Bronchus fibroblast of lung (primary cell): ENCODE measurements at places on chromosomes 2 and 18. TPM values are rescaled to one million over a fixed set of nuclear protein-coding genes. Genes with fewer than 3 reads are reported as not detected.

Gene EML4
- total RNA-seq, result 29.1 and 30.4 TPM in 2 replicates

Gene CPLX4
- total RNA-seq, result not detected in 2 replicates

Gene KLHL14
- not detected in 2 replicates for total RNA-seq

Gene CELF4
- total RNA-seq, result not detected in 2 replicates

Gene ZNF397
- total RNA-seq, result 7.0 and 8.9 TPM in 2 replicates

Gene KIF1A
- total RNA-seq, result 0.17 TPM in 1 of 2 replicates, not detected in the other
